Lung (tissue), 17 donors: ENCODE measurements at places on chromosomes 12 and 14. TPM values are rescaled to one million over a fixed set of nuclear protein-coding genes. Genes with fewer than 3 reads are reported as not detected.

The RFX4 gene
- not detected for total RNA-seq

The CISTR gene
- not detected for total RNA-seq

The PTHLH gene
- 3.0 TPM for total RNA-seq

The GPR84 gene
- 1.5 TPM for total RNA-seq
